NCI-H2107 (cell line): ENCODE measurements at places on chromosomes 7 and 10.

- no peak for DNase-seq
These were observed 26.6 kb downstream of the DIP2C start for GRCh38 chr10:662686-663465.

GRCh38 chr7:157384301-157384700 lies 47.5 kb downstream of the DNAJB6 start:
- no peak for DNase-seq

DNA sequence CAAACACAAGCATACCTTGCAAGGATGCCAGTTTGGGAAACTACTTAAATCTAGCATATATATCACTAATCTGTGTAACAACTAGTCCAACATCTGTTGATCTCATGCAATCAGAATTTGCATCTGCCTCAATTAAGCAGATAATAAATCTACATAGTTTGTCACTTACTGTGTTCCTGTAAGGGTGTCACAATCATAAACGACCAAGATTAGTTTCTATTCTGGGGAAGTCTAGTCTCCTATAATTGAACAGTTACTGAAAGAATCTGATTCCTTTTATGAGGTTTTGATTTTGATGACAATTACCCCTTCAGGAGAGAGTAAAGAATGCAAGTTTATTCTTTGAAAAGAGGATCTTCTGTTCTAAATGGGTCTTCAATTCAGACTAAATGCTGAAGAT lies 85.5 kb upstream of the LRRN3 start:
- no peak for DNase-seq

DNA sequence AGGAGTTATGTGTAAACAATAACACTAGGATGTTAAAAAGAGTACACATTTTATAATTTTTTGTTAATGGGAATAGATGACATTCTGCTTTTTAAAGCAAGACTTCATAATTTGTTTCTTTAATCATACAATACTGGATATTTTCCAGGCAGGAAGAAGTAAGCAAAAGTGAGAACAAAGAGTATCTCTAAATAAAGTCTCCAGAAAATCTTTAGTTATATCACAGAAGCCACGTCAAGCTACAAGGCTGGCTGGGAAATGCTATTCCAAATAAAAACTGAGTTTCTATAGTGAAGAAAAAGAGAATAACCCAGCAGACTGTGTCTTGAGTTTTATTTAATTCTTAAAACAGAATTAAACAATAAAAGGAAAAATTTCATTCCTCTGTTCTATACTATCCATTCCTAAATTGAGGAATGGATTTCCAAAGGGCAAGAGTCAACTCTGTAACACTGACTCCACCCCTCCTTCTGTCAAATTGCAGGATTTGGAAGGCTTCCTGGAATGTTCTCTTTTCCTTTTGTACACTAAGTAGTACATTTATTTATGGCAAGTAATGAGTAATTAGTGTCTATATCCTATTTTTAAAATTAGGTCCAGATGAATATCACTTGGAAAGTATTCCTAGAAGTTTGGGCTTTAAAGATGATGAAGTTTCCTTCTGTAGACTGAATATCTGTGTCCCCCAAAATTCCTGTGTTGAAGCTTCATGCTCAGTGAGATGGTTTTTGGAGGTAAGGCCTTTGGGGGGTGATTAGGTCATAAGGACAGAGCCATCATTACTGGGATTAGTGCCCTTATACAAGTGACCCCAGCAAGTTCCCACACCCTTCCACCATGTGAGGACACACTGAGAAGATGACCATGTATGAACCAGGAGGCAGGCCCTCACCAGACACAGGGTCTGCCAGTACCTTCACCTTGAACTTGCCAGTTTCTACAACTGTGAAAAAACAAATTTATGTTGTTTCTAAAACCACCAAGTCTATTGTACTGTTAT lies 290.9 kb downstream of the CRPPA start:
- DNase-seq, result no peak

DNA sequence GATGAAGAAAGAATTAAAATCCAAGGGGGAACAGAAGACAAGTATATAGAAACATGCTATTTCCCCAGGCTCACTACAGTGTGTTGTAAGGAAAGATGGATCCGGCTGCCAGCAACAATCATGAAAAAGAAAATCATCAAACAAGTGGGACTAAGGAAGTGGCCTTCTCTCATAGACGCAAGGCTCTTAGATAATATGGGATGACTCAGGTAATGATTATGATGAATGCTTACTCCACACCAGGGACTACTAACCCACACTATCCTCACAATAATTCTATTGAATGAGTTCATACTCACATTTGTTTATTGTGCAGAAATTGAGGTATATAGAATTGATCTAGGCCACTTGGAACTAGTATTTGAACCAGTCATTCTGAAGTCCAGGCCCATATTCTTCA lies 111.2 kb upstream of the BET1 start:
- DNase-seq, result no peak

DNA sequence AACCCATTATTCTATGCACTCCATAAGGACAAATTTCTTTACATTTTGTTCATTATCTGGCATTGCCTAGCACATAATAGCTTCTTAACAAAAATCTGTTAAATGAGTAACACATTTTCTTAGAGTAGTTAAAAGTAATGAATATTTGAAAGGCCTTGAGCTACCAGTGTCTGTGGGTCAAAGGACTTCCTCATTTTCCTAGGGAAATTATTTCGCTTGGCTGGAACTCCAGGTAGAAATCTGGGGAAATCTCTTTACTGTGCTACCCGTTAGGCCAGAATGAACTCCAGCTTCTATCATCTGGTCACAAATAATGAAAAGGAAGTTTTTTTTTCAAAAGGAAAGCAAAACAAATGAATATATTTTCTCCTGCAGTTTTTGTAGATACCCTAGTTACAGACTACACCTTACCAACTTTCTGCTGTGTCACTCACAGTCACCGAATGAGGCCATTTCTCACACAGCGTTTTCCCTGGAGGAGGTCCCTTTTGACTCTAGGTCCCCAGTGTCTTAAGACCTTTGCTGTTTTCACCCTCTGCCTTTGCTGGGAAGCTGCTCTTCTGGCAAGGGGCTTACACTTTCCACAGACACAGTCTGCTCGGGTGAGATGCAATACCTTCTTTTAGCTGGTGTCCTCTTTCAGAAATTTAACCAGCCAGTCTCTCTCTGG lies 1.6 kb downstream of the SAMD9L start:
- DNase-seq, result no peak

DNA sequence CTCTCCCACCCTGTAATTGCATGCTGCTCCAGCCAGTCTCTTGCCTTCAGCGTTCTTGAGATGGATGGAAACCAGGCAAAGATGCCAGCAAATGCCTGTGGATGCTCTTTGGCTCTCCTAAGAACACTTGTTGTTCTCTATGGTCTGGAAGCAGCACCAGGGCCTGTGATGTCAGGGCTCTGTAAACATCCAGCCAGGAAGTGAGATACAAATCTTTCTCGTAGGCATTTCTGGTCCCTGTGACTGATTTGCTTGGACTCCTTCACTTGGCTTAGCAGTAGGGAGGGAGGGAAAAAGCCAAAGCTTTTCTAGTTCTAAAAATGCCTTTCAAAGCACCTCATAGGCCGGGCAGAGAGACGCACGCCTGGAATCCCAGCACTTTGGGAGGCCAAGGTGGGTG lies 201.3 kb downstream of the REEP3 start:
- DNase-seq, result no peak

DNA sequence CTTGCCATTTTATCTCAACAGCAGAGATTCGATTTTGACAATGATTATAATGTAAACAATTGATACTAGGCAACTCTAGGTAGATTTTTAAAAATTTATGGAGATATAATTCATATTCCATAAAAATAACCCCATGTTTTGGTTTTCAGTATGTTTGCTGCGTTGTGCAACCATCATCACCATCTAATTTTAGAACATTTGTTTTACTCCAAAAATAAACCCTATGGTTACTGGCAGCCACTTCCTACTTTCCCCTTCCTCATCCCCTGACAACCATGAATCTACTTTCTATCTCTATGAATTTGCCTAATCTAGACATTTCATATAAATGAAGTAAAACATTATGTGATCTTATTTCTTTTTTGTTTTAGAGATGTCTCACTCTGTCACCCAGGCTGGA lies 401.9 kb downstream of the THSD7A start:
- DNase-seq, result no peak

- no peak for DNase-seq
These were observed 86.0 kb upstream of the MDFIC start for GRCh38 chr7:114835861-114836260.

- no peak for DNase-seq
These were observed 58.7 kb downstream of the RGS10 start for GRCh38 chr10:119483839-119484238.

- DNase-seq, result no peak
These were observed 146.5 kb downstream of the TMEM178B start for GRCh38 chr7:141220263-141220880.

- DNase-seq, result no peak
These were observed 48.4 kb downstream of the BMPR1A start for GRCh38 chr10:86804805-86805204.

- DNase-seq, result no peak
These were observed 141.2 kb downstream of the COBL start for GRCh38 chr7:51175316-51175991.

DNA sequence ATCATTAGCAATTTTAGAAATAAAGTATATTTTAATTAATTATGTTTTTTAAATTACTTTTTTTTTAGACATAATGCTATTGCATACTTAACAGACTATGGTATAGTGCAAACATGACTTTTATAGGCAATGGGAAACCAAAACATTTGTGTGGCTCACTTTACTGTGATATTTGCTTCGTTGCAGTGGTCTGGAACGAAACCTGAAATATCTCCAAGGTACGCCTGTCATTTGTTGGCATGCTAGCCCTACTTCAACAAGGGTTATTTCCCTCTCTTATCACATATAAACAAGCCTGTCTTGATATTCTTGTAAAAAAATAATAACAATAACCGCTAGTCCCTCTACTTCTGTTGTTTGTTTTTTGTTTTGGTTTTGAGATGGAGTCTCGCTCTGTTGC lies 74.2 kb downstream of the TYW1B start:
- no peak for DNase-seq

DNA sequence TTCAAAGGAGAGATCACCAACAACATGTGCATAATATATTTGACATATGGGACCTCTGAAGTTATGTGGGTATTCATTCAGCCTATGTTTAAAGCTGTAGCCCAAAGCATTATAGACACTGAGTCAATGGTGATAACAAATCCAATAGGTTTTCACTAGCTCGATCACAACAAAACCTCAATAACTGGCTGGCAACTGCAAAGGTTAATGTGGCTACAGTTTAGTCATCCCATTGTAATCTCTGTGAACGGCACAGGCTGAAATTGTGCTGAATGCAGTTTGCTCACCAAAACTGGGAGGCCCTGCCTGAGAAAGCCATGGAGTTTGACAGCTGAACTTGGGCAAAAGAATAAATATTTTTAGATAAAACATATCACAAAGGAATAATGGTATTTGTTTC lies 152.4 kb upstream of the ADO start:
- DNase-seq, result no peak

DNA sequence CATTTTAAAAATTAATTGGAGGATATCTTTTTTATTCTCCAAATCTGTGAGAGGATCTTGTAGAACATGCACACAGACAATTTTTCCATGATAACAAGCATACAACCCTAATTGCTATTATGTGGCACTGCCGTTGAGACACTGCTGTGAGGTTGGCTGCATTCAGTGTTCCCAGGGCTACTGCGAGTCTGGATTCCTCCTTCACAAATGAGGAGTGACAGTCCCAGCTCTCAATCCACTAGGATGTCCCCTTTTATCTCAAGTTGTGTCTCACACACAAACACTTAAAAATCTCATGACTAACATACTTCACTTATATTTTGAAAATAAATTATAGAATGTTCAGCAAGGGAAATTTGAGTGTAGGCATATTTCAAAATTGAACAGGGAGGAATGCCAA lies 14.1 kb downstream of the NEUROD6 start:
- DNase-seq, result no peak

- DNase-seq, result no peak
These were observed 283.8 kb upstream of the C7orf33 start for GRCh38 chr7:148306759-148307158.

DNA sequence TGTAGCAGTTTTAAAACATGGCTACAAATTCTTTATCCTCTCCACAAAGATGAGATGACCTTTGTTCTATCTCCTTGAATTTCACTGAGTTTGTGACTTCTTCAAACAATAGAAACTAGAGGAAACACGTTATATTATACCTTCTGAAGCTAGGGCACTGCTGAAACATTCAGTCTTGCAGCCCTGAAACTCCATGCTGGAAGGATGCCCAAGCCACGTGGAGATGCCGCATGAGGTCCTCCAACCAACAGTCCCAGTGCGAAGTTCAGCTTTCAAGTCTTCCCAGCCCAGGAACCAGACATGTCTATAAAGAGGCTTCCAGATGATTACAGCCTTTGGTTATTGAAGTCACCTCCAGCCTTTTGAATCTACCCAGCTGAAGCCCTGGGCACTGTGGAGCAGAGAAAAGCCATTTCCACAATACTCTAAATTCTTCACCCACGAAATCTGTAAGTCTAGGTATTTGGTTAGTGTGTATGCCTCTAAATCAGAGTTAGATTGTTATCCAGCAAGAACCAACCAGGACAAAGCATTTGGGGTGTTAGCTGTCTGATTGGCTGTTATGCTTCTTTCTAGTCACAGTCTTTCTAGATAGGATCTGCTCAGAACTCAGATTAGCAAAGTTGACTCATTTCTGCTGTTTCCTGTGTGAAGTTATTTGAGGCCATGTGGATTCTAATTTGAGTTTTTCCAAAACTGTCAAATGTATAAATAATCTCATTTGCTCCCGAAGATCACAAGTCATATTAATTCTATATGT lies 186.5 kb upstream of the TMEM72 start:
- DNase-seq, result no peak

DNA sequence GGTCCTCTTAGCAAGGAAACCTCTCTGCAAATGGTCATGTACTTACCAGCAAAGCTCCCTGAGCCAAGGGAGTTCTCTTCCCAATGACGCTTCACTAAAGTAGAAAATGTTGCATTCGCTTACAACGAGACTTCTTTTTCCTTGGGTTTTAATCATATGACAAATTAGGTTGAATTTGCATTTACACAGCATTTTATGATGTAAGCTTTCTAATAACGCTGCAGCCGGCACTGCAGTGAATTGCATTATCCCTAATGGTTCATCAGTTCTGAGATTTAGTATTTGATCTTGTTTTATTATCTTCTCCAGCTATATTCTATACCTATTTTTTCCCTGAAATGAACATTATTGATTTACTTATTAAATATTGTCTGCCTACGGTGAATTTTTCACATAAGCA lies 339.3 kb upstream of the PFKP start:
- no peak for DNase-seq

GRCh38 chr10:42475168-42476098 lies 162.9 kb downstream of the ZNF33B start:
- DNase-seq, result no peak

GRCh38 chr10:70293169-70293843 lies 9.5 kb upstream of the NPFFR1 start:
- DNase-seq, result no peak
